ENCODE measurements at places on chromosomes 12 and 14.

- DNase-seq, result peak; percentile 65
These were observed 68.9 kb upstream of the NCOR2 start for GRCh38 chr12:124636138-124636978.

- DNase-seq, result peak; percentile 14
These were observed 23.8 kb downstream of the CD163 start for GRCh38 chr12:7479771-7480170.

DNA sequence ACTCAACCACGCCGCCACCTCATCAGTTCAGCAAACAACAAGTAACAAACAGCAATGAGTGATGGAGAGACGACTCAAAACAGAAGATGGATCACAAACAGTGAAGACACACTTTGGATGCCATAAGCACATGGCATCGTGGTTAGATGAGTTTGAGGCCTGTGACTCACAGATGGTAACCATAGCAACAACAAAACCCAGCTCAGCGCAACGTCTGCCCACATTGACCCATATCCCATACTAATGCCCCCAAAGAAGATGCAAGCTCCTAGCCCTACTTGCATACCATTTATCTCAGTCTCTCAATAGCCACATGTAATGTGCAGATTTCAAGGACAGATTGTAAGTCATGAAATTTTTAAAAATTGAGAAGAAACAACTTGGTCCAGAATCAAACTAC is 1322.3 kb upstream of the TMEM132C start:
- no peak for DNase-seq

DNA sequence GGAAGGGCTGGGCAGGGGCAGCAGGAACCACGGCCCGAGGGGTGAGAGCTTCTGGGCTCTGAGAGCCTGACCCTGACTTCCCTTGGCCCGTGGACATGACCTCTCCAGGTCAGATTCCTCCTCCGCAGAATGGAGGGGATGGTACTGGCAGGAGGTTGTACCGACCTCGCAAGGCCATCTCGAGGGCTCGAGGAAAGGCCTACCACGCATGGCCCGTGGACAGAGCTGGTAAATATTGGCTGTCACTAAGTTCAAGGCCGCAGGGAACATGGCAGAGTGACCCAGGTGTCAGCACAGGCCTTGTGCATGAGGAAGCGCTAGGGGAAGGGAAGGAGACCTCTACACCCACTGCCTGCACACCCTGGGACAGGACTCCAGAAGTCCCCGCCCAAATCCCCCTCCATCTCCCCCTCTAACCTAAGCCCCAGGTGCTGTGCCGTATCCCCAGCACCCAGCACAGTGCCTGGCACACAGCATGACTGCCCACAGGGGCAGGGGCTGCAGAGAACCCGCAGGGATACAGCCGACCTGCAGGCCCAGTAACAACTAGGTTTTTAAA is 54.9 kb upstream of the PPP2R5C start:
- no peak for DNase-seq

GRCh38 chr12:19886065-19886464 is 446.8 kb downstream of the AEBP2 start:
- no peak for DNase-seq

GRCh38 chr14:58315606-58316005 is 17.3 kb downstream of the ARID4A start:
- no peak for DNase-seq

GRCh38 chr12:107317751-107318555 is 224.6 kb upstream of the CRY1 start:
- peak; percentile 88 for DNase-seq

- peak; percentile 80 for DNase-seq
These were observed at the start of gene GLT8D2 for GRCh38 chr12:104049903-104050356. Gene GLT8D2 (minus strand): TSS chr12:104050187. CDS start chr12:104019648, 30,539 bp downstream.

GRCh38 chr12:49342914-49343731 is 3.6 kb upstream of the DNAJC22 start:
- no peak for DNase-seq

GRCh38 chr14:55773984-55774545 is 194.1 kb downstream of the KTN1 start:
- no peak for DNase-seq

DNA sequence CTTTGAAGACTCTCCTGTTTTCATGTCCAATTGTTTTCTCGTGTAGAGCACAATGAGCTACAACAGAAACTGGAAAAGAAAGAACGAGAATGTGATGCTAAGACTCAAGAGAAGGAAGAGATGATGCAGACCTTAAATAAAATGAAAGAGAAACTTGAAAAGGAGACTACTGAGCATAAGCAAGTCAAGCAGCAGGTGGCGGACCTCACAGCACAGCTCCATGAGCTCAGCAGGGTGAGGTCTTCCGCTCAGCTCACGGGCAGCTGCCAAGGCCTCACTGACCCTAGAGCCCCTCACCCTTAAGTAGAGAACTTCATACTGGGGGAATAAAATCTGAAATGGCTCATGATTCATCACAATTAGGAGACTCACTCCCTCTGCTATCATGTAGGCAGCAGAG is 134.7 kb downstream of the GPR135 start:
- no peak for DNase-seq

- no peak for DNase-seq
These were observed 69.9 kb downstream of the PPM1H start for GRCh38 chr12:62865065-62865464.

DNA sequence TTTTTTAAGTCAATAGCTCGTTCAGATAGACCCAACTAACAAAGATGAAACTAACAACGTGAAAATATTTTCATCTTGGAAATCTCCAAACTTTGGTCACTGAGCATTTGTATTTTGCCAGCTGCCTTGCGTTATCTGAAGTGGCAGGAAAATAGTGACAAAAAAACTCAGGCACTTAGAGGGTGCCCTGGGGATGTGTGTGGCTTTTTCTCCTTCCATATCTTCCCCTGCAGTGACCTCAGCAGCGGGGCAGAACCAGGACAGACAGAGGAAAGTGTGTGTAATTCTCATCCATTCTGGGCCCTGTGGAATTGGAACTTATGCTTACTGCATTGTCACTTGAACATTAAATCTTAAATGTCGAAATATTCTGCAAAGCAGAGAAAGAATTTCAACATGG is 152.0 kb downstream of the BCAT1 start:
- no peak for DNase-seq

DNA sequence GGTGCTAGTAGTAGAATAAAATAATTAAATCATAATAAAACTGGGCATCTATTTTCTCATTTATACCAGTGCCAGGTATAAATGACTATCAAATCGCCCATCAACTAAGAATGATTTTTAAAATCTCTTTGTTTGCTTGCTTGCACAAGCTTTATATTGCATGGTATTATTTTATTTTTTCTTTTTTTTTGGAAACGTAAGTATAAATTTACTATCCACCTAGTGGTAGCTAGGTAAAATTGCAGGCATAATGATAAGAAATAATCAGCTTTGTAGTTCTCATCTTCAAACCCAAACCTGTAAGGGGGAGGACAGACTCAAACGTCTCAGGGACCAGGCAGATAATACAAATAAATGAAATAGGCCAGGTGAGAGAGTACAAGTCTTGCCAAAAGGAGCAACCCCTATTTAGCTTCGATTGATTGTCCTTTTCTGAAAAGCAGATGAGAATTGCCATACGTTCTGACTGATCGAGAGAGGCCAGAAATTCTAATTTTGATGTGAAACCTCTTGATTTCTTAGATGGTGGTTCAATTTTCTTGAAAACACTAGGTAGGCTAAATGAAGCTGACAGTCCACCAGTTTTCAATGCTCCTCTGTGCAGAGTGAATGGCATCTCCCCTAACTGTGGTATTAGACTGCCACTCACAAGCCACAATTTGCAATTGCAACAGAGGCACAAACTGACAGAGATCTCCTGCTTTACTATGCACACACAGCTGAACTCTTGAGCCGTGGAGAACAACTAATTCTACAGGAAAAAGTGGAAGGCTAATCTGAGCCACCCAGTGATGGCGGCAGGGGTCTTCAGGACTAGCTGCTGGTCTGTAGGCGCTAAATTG is 189.3 kb downstream of the DACT1 start:
- DNase-seq, result no peak

DNA sequence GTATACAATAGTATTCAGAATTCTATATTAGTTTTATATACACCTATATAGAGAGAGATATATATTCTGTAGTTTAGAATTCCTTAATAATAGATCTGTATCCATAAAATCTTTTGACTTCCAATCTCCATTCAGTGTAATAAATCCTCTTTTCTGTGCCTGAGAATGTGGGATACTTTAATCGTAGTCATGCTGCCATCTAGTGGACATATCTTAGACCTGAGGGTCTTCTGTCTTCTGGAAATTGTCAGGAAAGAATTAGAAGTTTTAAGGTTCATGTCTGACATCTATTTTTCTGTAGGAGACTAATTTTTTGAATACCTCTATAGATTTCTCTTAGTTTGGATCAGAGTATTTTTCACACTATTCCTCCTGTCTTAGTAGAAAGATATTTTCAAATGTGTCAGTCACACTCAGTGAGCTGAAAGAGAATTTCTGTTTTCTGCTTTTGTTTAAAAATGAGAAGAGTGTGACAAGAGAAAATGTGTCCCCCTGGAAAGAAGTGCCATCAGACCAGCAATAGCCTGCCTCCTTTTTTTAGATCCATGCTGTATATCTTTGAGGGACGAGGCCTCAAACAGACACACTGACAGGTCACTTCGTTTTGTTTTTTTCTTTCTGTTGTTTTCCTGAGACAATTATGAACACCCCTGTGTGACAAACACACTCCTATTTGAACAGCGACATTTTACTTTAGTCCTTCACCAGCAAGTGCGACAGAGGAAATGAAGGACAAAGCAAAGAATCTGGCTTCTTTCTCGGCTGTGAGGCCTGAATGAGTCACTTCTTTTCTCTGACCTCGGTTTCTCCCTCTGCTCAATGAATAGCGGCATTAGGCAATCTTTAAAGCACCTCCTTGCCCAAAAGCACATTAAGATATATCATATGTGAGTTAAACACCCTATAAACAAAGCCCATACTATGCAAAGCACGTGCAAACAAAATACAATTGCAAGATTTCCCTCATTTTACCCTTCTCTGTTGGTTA is 96.3 kb downstream of the GALC start:
- DNase-seq, result peak; percentile 63

DNA sequence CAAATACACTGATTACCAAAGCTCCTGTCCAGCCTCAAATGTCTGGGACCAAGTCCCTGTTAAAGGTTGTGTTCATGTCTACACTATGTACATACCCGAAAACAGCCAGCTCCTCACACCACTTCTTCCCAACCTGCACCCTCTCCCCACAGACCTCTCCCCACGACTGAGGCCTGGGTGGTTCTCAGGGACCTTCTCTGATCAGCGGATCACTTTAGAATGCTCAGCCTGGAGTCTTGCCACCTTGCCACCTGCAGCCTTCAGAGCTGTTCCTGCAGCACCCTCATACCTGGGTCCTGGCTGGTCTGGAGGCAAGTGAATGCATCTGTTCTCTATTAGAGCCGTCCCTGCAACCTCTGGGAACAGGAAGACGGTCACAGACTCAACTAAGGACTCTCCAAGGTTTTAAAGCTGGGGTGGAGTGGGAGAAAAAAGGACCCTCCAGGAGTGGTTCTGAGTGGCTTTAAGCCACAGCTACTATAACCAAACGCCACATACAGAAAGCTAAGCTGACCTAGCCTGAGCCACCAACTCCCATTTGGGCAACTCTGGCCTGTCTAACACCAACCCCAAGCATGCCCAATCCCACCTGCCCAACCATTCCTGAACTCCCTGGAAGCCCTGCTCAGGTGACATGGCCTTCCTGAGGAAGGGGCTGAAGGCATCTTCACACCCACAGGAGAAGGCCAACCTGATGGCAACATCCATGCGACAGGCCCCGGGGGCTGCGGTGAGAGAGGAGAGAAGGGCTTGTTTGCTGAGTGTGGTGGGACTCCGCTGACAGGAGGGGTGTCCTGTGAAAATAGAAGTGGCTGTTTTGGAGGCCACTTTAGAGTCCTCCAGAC is 8.6 kb downstream of the KRT2 start:
- DNase-seq, result no peak
